ENCODE measurements at places on chromosomes 7 and 10.

- no peak for DNase-seq
These were observed 7.8 kb upstream of the HGF start for GRCh38 chr7:81777697-81778096.

- DNase-seq: no peak
These were observed 91.7 kb downstream of the ELFN1 start for GRCh38 chr7:1761774-1762173.

DNA sequence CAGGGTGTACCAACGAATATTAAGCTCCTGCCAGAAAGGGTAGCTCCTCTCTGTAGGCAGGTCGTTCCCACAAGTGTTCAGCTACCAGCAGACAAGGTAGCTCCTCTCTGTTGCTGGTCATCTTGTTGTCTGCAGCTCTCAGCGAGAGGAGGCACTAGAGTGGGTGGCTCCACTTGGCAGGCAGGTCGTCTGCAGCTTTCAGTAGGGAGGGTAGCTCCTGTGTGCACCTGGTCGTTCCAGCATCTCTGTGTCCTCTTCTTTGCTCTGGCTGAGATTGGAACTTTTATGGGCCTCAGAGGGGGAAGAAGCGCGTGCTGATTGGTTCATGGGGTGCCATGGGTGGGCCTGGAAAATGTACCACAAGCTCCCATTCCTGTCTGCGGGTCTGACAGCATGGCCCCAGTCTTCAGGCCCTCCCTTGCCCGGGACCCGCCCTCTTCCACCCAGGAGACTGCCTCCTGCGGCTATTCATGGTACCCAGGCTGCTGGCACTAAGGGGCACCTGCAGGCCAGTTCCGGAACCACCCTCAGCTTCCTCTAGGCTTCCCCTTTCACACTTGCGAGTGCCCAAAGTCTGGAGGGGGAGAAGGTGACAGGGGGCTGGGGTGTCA lies 63.9 kb upstream of the CACNA2D1 start:
- peak; percentile 65 for DNase-seq

DNA sequence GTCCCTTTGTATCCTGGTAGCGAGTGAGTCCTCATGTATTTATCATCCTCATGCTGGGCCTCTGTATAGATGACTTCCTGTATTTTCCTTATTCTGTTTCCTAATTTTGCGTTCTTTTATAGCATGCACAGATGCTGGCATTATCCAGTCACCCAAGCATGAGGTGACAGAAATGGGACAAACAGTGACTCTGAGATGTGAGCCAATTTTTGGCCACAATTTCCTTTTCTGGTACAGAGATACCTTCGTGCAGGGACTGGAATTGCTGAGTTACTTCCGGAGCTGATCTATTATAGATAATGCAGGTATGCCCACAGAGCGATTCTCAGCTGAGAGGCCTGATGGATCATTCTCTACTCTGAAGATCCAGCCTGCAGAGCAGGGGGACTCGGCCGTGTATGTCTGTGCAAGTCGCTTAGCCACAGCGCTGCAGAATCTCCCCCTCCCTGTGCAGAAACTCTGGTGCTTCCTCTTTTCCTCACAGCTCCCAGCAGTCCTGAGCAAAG lies 183.1 kb upstream of the PRSS58 start:
- DNase-seq: no peak

DNA sequence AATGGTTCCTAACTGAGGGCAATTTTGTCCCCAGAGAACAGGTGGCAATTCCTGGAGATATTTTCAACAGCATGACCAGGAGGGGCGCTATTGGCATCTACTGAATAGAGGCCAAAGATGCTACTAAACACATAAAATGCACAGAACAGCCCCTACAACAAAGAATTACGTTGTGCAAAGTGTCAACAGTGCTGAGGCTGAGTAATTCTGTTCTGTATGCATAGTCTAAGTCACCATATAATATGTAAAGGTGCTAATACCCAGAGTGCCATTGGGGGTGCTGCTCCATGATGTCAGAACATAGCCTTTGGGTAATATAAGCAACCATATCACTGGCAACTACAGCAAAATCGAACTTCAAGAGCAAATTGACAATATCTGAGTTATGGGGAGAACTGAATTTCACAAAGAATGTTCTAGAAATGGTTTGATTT lies 213.3 kb upstream of the PHYHIPL start:
- DNase-seq: no peak

DNA sequence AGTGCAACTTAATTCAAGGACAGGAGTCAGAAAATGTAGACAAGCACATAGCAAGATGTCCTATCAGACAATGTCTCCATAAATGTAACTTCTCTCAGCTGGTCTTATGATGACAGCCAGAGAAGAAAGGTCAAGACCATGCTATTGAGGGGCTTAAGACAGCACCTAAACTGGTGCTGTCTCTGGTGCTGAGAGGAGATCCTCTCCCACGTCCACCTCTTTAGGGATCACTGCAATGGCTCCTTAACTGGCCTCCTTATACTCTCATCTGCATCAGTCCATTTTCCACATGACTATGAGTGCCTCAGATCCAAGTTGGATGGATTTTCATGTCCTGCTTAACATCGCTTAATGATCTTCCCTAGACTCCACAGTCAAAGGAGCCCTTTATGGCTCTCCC lies 210.6 kb downstream of the ARL4A start:
- no peak for DNase-seq

GRCh38 chr10:78893217-78893616 lies 175.5 kb upstream of the ZMIZ1 start:
- no peak for DNase-seq

GRCh38 chr7:130385600-130386066 lies 5.3 kb downstream of the CPA1 start:
- no peak for DNase-seq

DNA sequence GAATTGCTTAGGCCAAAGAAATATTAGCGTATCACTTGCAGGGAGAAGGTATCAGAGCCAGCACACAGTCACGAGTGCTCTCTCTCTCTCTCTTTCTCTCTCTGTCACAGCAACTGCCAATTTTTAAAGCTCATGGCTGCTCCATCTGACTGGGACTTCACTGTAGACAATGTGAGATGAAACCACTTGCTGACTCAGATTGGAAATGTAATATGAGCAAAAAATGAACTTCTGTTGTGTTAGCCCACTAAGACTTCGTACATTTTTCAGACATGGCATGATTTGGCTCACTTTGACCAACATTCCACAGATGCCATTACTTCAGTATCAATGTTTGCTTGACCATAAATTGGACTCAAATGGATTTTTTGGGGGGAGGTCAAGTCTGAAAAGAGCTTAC lies 68.1 kb downstream of the DGKB start:
- DNase-seq: no peak

DNA sequence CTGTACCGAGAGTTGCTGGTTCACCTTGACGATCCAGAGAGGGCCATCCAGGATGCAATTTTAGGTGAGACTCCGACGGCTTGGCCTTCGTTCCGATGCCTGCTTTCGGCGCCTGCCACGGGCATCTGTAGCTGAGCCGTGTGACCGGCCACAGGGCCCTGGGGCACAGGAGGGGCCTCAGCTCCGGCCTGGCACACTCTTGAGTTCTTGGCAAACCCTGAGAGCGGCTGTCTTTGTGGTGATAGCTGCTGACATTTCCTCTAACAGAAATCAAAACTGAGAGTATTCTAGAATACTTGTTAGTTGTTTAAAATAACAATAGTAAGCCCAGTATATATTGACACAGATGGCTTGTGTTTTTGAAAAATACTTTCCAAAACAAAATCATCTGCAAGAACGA lies 52.2 kb upstream of the SUN1 start:
- DNase-seq: no peak

GRCh38 chr7:77699056-77699455 lies 2.8 kb downstream of the RSBN1L start:
- DNase-seq: no peak

DNA sequence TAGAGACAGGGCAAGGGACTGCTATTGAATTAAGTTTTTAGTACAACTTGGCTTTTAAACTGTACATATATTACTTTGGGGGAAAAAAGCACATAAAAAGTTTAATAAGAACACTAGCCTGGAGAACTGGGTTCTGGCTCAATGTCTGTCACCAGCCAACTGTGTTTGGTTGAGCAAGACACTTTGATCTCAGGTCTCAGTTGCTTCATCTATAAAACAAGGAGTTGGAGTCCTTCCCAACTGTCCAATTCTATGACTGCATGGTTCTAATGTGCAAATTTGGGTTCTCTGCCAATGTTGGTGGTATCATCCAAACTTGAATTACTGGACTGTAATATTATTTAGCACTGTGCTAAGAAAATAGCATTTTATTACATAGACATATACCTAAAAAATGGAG lies 50.3 kb downstream of the ATXN7L1 start:
- no peak for DNase-seq

GRCh38 chr10:86759073-86759672 lies 2.8 kb downstream of the BMPR1A start:
- DNase-seq: no peak

- DNase-seq: no peak
These were observed 23.1 kb downstream of the TCAF1 start for GRCh38 chr7:143878884-143879283.

DNA sequence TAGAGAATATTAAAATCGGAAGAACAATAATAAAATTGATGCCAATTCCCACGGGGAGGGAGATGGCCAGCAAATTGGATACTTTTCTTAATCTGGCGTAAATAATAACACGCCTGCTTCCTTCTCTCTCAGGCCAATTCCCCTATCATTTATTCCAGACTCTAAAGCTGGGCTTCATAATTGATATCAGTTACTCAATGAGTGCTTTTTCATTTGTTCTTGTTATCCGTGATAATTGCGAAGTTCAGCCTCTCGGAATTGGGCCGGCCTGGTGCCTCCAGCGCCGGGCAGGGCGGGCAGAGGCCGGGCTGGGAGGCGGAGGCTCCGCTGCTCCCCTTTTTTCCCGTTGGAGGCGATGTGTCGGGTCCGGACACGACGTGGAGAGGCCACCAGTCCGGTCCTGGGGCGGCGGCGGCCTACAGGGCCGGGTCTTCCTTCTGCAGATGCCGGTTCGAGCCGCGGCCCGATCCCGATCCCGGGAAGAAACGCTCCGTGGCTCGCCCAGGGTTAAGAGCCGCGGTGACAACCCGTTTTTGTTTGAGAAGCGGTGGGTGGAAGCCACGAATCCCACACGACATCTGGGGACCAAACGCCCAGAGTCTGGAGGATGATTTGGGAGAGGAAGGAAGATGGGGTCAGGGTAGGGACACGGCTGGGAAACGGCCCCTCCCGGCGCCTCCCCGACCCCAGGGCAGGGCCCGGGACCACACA lies 13.6 kb downstream of the UNCX start:
- no peak for DNase-seq

DNA sequence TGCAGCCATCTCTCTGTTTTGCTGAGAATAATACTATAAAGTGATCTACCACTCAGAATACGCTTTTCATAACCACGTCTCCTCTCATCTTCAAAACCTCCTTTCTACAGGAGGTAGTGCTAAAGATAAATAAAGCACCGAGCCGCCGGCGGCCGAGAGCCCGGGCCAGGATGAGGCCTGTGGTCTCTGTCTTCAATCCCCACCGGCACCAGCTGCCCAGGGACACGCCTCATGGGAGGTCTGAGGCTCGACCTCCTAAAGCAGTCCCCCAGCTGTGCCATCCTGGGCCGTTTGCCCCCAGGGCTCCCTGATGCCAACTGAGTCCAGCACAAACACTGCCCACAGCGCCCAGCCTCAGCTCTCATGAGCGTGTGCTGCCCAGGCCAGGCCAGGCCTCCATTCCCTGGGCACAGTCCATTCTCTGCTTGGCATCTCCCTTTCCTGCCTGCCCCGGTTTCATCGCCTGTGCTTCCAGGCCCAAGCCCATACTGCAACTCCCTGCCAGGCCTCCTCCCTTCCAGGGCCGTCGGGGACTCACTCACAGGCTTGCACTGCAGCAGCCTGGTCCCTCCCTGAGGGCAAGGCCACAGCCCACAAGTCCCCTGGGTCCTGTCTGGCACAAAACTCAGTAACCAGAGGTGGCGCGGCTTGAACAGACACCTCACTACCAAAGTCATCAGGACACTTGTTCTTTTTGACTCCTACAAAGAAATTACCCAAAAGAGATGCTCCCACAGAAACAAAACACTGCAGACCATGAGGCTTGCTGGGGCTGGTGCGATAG lies 2.5 kb downstream of the INTS1 start:
- no peak for DNase-seq

DNA sequence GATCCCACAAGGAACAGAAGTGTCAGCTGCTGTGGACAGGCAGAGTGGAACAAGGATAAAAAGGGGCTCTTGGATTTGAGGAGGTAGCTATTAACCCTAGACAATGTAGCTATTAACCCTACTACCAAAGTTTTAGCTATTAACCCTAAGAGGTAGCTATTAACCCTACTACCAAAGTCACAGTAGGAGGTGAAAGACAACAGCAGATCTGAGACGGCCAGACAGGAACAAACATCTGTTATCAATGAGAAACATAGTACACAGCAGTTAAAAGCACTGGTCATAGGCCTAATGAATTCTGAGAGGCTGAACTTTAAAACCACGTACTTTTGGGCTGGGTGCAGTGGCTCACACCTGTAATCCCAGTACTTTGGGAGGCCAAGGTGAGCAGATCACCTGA lies 11.9 kb downstream of the ERCC6 start:
- no peak for DNase-seq

DNA sequence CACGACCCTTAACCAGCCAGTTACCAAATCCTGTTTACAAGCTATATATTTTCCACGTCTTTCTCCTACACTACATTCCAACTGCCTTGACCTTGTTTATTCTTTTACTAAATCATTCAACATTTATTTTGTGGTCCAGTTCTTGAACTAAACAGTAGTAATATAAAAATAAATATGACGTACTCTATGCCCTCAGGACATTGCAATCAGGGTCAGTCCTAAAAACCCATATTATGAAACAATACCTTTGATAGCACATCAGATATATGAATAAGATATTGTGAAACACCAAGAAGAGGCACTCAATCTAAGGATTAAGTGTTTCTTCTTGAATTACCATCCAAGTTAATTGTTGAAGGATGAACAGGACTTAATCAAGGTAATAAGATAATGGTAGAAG lies 52.5 kb upstream of the WNT16 start:
- DNase-seq: no peak

DNA sequence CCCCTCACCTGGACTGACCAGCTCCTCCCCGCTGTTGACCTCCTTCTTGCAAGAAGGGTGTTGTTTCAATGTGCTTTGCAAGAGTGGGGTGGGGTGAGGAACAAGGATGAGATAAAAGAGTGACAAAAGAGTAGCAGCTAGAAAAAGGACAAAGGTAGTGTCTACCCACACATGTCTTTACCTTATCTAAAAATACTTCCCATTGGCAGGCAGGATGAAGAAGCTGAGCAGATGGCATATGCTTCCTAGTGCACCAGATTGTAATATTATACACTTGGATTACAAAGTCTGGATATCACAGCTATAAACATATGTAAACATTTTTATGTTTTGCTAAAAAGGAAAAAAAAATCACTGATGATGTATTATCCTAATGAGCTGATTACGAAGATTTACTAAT lies 34.5 kb downstream of the CHN2 start:
- no peak for DNase-seq

DNA sequence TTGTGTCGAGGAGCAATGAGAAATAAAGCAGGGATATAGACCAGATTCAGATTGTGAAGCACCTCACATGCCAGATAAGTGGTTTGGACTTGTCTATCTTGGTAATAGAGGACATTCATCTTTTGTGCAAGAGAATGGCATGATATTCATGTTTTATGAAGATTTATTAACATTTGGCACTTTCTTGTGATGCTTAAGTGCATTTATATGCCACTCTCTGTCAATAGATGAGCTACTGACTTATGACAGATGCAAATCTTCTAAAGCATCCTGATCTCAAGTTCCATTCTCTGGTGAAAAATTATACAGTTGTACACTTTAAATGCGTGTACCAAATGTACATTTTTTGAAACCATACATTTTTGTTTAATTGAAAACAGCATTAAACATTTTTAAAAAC lies 415.3 kb downstream of the SORCS3 start:
- no peak for DNase-seq

GRCh38 chr7:25863005-25863728 lies 288.8 kb upstream of the NFE2L3 start:
- no peak for DNase-seq

Measured in NCI-H1436 treated with DMSO at 0.1 percent for 48 hours (cell line).